ENCODE measurements at places on chromosomes 11 and 22.

DNA sequence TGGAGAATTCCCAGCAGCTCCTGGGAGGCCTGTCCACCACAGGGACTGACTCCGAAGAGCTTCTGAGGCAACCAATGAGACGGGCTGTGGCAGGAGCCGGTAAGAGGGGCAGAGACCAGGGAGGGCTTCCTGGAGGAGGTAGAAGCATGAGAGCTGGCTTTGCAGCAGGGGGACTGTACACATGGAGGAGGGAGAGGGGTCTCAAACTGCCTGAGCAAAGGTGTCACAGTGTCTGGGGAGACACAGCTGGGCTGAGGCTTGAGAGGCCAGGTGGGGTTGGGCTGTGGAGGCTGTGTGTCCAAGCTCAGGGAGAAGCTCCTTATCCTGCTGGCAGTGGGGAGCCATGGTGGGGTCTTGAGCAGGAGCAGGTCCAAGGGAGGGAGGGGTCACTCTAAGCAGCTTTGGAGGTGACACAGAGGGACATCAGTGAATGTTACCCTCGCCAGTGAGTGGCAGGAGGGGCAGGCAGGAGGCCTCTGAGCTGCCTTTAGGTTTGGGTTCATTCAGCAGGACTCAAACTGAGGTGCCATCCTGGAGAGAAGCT is 4.6 kb upstream of the RHOD start:
- no peak for DNase-seq

- DNase-seq: no peak
Measured at GRCh38 chr11:13039126-13039525, 30.0 kb downstream of the RASSF10 start.

GRCh38 chr22:49704345-49705215 is 123.1 kb downstream of the BRD1 start:
- no peak for DNase-seq

GRCh38 chr11:112734207-112734606 is 227.0 kb upstream of the NCAM1 start:
- DNase-seq: no peak

GRCh38 chr11:7509966-7510365 is 3.8 kb upstream of the PPFIBP2 start:
- DNase-seq: no peak

GRCh38 chr11:67368621-67369020 is 4.8 kb downstream of the CLCF1 start:
- DNase-seq: no peak

DNA sequence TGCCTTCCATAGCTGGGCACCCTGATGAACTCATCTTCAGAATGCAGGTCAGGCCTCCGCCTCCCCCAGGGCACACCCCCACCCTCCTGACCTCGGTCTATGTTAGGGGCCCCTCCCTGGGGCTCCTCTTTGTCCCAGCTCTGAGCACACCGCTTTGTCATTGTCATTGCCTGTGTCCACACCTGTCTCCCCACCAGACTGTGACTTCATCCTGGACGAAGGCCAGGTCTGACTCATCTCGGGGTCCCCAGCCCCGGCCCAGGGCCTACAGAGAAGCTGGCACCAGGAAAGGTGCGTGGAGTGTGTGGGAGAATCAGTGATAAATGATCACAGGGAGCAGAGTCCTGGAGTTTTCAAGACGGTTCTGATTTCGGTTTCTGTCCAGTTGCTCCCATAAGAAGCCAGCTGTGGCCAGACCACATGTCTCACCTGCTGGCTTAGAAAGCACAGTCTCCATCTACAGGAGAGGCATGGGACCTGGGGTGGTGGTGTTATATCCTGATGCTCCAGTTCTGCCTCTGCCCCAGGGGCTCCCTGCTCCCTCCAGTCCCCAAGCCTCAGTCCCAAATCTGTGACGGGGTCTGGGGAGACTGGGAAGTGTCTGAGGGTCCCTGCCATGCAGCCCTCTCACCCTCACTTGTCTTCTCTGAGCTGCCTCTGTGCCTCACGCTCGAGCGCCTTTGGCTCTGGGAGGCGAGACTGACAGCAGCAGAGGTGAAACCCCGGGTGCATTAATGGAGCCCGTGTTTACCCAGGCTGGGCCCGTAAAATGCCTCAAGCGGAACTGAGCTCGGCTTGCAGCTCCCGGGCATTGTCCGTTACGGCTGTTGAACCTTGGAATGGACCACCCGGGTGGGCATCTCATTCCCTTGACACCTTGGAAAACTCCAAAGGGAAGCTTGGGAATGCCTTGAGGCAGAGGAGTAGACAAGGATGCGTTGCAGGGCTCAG is 85.5 kb upstream of the WNT11 start:
- no peak for DNase-seq

GRCh38 chr22:17007852-17008731 is at the start of gene GAB4:
GAB4 (minus strand) TSS chr22:17008222; CDS start chr22:17008114, 108 bp downstream.
- no peak for DNase-seq

DNA sequence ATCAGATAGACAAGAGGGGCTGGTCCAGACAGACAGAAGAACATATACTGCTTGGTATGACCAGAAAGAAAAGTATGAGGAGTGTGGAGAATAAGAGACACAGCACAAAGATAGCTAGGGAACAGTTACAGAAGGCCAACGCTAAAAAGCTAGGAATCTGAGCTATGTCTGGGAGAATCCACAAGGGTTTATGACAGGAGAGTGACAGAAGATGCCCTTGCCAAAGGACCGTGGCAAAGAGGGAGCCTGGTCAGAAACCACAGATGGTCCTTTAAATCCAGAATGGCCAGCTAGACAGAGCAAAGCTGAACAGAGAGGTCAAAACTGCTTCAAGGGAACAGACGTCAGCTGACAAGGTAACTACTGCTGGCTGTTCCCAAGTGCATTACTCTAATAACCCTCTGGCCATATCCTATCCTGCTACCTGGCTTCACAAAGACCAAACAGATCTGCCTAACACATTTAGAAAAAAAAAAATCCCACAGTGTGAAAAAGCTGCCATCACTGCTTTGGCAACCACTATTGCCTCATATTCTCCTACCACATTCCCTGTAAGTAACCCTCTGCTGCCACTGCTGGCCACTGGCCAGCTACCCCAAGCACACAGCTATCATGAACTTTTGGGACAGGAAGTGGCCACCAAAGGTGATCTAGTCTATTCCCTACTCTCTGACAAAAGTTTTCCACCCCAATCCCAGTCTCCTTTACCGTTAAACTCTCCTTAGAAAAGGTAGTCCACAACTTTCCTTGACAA is 7.3 kb downstream of the SERGEF start:
- no peak for DNase-seq

DNA sequence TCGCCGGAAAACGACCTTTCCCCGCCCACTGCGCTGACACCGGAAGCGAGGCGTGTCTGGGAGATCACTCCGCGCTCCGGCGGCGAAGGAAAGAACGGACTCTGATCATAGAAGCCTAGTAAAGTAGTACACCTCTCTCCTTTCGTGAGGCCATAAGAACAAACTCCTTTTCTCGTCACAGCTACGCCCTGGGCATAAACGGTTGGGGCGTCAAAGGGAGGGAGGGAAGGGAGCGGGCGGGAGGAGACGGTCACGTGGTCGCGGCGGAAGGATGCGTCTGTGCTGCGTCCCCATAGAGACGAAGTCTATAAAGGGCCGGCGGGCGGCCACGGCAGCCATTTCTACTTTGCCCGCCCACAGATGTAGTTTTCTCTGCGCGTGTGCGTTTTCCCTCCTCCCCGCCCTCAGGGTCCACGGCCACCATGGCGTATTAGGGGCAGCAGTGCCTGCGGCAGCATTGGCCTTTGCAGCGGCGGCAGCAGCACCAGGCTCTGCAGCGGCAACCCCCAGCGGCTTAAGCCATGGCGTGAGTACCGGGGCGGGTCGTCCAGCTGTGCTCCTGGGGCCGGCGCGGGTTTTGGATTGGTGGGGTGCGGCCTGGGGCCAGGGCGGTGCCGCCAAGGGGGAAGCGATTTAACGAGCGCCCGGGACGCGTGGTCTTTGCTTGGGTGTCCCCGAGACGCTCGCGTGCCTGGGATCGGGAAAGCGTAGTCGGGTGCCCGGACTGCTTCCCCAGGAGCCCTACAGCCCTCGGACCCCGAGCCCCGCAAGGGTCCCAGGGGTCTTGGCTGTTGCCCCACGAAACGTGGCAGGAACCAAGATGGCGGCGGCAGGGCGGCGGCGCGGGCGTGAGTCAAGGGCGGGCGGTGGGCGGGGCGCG is at the start of gene ATF4:
Gene ATF4 (plus strand): TSS at position 337 of the 880 bp plus-strand sequence. CDS start 884 bp downstream, outside the sequence.
- peak; percentile 97 for DNase-seq

GRCh38 chr11:133343951-133344350 is 188.3 kb downstream of the OPCML start:
- DNase-seq: no peak

- DNase-seq: no peak
Measured at GRCh38 chr11:129505266-129505665, 129.6 kb downstream of the BARX2 start.

Data from NCI-H187 (cell line).